ENCODE measurements at places on chromosomes 11 and 22. TPM values are rescaled to one million over a fixed set of nuclear protein-coding genes. Genes with fewer than 3 reads are reported as not detected.
A peak's percentile ranks its signal among the peaks of the same experiment; 100 is the strongest.

- DNase-seq: no peak
Measured at GRCh38 chr11:86809561-86809960, 9.2 kb downstream of the PRSS23 start.

The AIFM3 gene
- 0.49 TPM for total RNA-seq

The BACE1 gene
- total RNA-seq: 6.9 TPM

The SGSM1 gene
- 2.9 TPM for total RNA-seq

DNA sequence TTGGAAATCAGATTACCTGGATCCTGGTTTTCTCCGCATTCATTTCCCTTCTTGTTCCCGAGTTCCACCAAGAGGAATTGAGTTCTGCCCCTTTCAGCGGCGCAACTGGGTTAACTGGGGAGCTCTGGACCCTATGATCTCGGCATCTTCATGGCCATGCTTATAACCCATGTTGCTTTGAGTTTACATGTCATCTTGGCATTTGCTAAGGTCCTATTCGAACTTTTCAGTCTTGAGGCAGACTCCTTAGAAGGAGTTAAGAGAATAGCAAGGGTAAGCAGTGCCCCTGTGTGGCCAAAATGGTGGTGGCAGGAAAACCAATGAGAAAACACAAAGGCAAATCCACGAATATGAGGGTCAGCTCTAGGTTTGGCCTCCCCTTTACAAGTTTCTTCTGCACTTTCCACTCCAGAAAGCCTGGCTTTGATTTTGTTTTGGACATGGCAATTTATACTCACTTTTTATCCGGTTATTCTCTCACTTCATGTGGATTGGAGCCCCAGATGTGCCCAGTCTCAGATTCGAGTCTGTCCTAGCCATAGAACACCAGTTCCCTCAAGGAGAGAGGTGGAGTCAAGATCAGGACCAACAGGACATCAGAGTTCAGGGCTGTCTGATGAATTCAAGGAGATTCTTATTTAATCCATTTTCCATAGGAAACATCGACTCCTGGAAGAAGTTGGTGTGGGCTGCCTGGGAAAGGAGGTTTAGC lies 55.3 kb upstream of the FBXO3 start:
- DNase-seq: peak; percentile 59

DNA sequence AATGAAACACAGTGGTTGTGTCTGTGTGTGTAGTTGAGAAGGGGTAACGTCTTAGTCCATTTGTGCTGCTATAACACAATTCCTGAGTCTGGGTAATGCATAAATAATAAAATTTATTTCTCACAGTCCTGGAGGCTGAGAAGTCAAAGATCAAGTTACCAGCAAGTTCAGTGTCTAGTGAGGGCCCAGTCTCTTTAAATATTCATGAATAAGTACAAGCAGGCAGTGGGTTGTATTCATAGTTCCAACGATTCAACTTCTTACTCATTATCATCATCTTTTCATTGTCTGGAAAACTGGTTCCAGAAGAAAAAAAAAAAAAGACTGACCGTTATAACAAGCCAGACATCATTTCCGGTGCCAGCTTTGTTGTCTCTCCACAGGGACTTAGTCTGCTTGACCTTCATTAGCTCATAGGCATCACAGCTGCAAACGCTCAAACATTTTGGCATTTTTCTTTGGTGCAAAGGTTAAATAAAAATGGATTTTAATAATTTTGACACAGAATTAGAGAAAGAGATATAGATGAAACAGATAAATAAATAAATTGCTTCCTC lies 1297.5 kb downstream of the LRRC4C start:
- DNase-seq: no peak

DNA sequence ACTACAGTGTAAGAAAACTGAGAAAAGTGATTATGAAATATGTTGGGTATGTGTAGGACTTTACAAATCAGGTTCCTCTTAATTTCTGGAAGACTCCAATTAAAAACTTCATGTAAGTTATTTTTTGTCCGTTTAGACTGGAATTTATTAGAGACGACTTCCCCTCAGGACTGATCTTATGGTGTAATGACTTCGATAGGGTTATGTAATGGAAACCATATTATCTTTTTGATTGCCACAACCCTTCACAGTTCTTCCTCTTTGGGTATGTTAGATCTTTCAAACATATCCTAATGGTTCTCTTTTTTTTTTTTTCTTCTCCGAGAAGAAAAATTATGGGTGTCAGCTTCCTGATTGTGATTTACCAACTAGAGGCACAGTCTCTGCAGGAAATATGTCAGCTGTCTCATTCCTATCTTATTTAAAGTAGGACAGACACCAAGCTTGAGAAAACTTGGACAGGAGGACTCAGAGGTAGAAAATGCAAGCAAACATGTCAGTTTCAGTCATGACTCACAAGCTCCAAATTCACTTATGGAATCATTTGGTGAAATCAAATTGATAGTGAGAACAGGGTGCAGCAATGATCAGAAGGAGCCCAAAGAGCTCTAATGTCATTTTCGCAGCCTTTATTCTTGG lies 11.1 kb upstream of the LDLRAD3 start:
- DNase-seq: no peak

- DNase-seq: no peak
Measured at GRCh38 chr22:41264408-41264941, 21.5 kb downstream of the RANGAP1 start.

The HBE1 gene
- not detected for total RNA-seq

DNA sequence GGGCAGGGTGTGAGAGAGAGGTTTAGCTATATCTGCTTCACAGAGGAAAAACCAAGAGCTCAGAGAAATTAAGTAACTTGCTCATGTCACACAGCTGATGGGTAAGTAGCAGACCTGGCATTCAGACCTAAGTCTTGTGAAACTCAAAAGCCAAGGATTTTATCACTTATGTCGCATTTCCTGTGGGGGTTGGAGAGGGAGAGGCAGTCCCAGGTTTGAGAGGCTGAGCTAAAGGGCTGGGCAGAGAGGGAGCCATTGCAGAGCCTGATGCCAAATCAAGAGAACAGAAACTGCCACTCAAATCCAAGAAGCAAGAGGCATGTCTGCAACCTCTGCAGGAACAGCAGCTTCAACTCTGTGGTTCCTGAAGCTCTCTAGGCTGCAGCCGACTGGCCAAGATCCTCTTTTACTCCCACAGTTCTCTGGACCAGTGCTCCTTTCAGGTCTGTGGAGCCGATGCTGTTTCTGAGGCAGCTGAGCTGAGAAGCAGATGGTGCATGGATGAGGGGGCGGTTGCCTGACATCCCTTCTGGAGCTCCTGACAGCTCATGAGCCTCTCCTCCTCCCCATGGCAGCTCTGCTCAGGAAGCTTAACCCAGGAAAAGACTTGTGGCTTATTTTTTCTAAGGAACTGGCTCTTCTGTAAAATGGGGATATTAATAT lies 47.6 kb upstream of the NAV2 start:
- DNase-seq: no peak
